Mucosa of descending colon (tissue), 3 donors: ENCODE measurements at places on chromosomes 3 and 15. TPM values are rescaled to one million over a fixed set of nuclear protein-coding genes. Genes with fewer than 3 reads are reported as not detected.
A peak's percentile ranks its signal among the peaks of the same experiment; 100 is the strongest.

GRCh38 chr3:50347187-50347813 lies 1.8 kb upstream of the ZMYND10 start:
- DNase-seq, result peak; percentile 77

GRCh38 chr3:155553780-155554179 lies 191.1 kb downstream of the PLCH1 start:
- no peak for DNase-seq

DNA sequence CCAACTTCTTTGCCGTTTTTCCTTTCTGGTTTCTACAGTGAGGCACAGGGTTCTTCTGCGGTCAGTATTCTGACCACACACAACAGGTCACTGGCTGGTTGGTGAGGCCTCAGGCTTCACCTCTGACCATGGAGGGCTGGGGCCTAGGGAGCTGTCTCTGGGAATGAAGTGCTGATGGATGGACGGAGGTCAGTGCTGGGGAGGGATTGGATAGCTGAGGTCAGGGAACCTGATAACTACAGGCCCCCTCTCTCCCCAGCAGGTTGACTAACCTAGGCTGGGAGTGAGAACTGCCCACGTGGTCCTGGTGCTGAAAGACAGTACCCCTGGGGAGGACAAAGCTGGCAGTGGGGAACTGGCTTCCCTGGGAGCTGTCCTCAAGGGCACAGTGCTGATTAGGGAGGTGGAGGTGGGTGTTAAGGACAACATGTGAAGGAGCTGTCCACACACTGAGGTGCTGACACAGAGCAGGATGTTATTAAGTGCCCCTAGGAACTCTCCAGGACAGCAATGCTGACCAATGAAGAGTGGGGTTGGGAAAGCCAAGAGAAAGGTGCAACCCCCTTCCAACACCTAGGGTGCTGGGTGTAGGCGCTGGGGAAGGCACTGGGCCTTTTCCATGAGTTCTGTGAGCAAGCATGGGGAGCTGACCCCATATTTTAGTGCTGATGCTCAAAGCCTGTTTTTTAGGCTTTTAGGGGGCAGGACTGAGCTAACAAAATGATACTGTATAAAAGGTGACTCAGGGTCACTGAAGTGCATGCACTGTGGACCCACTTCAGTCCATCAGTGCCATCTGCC lies 45.2 kb downstream of the ATP2B2 start:
- no peak for DNase-seq

GRCh38 chr15:95263751-95264150 lies 1032.4 kb downstream of the MCTP2 start:
- DNase-seq, result no peak

- no peak for DNase-seq
Measured at GRCh38 chr3:170642882-170643601, 57.2 kb upstream of the SLC7A14 start.

DNA sequence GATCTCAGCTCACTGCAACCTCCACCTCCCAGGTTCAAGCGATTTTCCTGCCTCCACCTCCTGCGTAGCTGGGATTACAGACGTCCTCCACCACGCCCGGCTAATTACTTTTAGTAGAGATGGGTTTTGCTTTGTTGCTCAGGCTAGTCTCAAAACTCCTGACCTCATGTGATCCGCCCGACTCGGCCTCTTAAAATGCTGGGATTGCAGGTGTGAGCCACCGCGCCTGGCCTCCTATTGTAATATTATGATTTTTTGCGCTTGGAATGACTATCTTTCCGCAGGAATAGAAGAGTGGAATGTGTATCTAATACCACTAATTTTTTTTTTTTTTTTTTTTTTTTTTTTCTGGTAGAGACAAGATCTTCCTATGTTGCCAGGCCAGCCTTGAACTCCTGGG lies 1.8 kb downstream of the ARL8B start:
- DNase-seq, result no peak

DNA sequence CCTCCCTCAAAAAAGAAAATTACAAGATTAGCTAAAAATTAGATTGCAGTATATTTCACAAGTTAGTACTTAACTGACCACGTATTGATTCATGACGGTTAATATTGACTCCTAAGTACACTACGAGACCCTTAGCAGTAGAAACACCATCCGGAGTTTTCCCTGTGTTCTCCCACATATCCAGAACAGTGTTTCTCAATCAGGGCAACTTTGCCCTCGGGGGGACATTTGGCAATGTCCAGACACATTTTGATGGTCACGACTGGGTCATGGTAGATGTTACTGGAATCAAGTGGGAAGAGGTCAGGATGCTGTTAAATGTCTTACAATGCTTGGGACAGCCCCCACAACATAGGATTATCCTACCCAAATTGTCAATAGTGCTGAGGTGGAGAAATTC lies 40.7 kb upstream of the LIPC start:
- DNase-seq, result no peak

- DNase-seq, result no peak
Measured at GRCh38 chr3:177569193-177569592, 371.9 kb upstream of the TBL1XR1 start.

GRCh38 chr3:15267502-15267901 lies 61.5 kb downstream of the CAPN7 start:
- no peak for DNase-seq

- no peak for DNase-seq
Measured at GRCh38 chr15:100114571-100114970, 227.2 kb downstream of the ADAMTS17 start.

DNA sequence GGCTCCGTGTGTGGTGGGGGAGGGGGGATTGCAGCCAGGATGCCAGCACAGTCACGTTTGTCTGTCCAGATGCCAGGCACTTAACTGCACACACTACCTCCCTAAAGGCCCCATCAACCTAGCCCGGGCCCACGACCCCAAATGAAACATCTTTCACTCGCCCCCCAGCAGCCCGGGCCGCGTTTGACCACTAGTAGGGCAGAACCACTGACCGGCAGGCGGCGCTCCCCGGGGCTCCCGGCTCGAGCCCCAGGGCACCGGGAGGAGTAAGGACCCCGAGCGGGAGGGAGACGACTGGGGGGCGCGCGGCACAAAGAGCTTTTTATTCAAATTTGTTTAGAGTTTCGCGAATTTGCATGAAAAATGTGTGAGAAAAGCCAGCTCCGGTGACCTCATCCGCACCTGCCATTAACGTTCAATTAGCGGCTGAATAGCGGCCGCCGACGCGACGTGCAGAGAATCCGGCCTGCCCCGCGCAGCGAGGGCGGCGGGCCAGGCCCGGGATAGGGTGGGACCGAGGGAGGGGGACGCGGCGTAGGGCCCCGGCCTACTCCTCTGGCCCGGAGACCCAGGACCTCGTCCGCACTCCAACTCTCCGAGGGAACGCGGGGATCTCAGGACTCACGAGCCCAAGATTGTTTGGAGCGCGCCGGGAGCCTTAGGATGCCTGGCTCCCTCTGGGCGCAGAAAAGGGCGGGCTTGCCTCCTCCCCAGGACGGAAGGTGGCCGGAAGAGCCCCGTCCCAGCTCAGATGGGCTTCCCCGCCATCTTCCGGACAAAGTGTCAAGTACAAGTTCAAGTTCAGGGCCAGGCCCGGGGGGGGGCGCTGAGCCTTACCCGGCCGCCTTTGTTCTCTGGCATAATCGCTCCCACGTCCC lies 64.9 kb upstream of the POLG start:
- peak; percentile 36 for DNase-seq

- no peak for DNase-seq
Measured at GRCh38 chr3:50170689-50171088, 15.6 kb downstream of the SEMA3F start.

The GOLGA8J gene
- total RNA-seq, result not detected

The C3orf18 gene
- total RNA-seq, result 1.5 TPM

The ONECUT1 gene
- not detected for total RNA-seq

The GLDN gene
- total RNA-seq, result 5.3 TPM

The HCN4 gene
- total RNA-seq, result 0.14 TPM
